Calu3 (cell line): ENCODE measurements at places on chromosomes 2 and 18. TPM values are rescaled to one million over a fixed set of nuclear protein-coding genes. Genes with fewer than 3 reads are reported as not detected.

DNA sequence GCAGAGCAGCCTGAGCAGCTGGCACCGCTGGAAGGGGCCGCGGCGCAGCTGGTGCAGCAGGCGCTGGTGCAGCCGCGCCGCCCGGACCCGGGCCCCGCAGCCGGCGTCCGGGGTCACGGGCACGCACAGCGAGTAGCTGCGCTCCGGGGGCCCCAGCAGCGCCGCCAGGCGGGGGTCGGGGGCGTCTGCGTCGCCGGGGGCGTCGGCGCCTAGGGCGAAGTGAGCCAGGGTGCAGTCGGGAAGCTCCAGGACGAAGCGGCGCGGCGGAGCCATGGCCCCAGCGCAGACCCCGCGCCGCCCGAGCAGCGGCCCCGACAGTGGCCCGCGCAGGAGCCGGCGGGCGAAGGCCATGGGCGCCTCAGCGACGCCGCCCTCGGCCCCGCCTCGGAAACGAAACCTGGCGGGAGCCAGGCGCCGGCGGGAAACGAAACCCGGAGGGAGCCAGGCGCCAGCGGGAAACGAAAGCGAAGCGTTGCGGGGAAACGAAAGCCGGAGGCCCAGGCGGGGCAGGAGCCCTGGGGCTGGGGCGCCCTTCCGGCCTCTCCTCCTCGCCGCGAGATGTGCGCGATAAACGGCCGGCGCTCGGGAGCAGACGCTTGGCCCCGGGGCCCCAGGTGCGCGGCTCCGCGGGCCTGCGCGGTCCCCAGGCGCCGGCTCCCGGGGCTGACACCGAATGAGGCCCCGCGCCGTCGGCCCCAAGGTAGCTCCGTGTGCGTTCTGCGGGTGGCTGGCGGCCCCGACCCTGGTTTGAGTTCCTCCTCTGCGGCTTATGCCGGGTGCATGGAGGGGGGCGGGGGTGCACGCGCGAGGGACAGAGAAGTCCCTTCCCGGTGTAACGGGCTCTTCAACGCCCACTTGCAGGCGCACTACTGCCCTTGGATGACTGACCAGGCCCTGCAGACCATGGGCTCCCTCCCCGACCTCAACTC is at the start of gene CMPK2:
TSS of gene CMPK2 (minus strand) at position 562 of the 929 bp plus-strand sequence. CDS start at position 351, 211 bp downstream.
- DNase-seq, result peak; percentile 71

DNA sequence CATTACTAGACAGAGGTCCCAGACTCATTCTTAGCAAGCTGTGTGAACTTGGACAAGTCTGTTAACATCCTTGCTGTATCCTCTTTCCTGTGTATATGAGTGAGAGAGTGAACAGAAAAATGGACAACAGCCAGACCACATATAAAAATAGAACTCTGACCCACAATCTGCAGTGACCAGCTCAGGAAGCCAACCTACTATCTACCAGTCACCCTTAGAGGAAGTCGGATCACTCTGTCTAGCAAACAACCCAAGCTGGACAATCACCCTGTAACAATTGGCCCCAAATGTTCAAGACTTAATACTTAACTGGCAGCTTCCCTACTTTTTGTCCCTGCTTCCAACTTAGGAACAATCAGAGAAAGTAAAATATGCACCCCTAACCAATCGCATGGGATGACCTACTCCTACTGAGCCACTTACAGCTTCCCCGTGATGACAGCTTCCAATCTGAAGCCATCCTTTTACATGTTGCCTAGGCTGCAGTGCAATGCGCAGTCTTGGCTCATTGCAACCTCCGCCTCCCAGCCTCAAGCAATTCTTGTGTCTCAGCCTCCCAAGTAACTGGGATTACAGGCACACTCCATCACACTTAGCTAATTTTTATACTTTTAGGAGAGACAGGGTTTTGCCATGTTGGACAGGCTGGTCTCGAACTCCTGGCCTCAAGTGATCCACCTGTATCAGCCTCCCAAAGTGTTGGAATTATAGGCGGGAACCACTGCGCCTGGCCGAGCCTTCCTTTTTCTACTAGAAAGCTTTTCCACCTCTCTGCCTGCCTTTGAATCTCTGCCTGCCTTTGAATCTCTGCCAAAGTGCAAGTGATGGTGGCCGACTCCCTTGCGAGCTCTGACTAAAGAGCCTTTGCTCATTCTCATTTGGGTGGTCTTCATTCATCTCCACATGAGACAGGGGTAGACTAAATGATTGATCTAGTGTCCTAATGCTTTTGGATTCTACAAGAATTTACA is 158.3 kb upstream of the NDUFV2 start:
- no peak for DNase-seq

DNA sequence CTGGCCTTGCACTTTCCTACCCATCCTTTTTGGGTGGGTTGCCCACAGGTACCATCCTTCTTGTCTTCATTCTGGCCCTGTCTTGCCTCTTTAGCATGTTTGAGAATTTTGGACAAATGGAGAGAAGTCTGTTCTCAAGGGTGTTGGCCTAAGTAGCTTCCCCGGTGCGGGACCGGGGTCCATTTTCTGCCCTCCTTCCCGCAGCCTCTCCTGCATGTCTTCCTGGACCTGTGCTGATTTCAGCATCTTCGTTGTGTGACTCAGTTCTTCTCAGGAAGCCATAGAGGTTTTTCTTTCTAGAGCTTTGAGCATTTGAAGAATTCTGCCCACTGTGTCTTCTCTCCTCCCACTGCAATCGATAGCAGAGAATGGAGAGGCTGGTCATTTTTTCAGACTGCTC is 172.7 kb downstream of the SH3RF3 start:
- DNase-seq, result no peak

GRCh38 chr2:231113489-231113888 is 11.4 kb downstream of the HTR2B start:
- no peak for DNase-seq

DNA sequence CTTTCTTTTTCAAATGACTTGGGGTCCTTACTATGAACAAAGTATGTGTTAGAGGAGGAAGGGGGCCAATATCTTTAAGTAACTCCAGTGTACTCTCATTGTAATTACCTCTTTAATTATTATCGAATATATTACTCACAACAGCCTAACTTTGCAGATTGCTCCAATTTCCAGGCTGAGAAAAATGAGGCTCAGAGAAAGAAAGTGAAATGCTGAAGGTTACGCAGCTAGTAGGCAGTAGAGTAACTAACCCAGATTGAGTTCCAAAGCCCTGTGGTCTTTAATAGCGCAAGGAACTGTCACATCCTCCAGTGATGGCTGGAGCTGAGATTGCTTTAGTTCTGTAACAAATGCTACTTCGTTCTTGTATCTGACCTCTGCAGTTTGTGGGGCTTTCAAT is 2.2 kb upstream of the GYPC start:
- DNase-seq, result no peak

DNA sequence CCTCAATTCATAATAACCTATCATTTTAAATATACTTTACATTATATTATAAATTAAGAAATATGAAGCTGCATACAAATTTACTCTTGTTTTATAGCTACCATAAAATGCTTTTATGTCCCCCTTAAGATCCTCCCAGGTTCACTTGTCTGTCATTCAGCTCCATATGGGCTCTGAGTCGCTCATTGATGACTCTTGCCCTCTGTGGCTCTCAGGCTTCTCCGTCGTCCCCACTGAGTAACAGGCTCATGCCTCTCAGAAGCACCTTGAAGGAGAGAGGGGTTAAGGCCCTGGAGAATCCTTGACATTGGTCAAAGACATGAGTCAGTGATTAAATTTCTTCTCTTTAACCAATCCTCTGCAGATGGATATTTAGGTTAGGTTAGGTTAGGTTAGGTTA is 6.2 kb upstream of the MCM6 start:
- DNase-seq, result no peak

The FLACC1 gene
- total RNA-seq, result 1.2 and 1.4 TPM in 2 replicates
